ENCODE measurements at places on chromosomes 11 and 22. TPM values are rescaled to one million over a fixed set of nuclear protein-coding genes. Genes with fewer than 3 reads are reported as not detected.

DNA sequence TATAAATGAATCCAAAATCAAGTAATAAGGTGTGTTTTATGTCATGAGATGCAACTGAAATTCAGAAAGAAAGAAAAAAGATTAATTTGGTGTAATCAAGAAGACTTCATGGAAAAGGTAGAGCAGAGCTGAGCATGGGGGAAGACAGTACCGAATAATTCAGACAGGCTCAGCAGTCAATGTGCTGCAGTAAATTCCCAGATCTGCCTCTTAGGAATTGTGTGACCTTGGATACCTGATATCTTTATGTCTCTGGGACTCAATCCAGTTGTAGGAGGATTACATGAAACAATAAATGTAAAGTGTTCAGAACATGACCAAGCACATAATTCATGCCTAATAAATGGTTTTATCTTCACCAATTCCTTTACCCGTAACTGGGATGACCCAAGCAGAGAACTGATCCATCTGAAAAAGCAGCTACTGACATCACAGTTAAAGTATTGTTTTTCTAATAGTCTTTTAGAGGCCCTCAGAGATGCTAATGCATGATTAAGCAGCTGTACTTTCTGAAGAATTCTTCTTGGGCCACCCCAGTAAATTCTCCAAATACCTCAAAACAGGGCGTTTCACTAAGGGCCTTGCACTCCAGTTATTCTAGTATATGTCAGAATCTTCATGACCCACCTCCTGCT, 7.8 kb downstream of the MS4A12 start:
- no peak for DNase-seq
- no peak overlapping the region for H3K27ac ChIP-seq
- H3K4me3 ChIP-seq: no peak overlapping the region
- no peaks in the 10 kb centered on the region for H3K36me3 ChIP-seq
- no peaks in the 10 kb centered on the region for H3K4me1 ChIP-seq

GRCh38 chr11:87281496-87281895, 243.8 kb downstream of the TMEM135 start:
- no peaks in the 10 kb centered on the region for H3K36me3 ChIP-seq
- no peaks in the 10 kb centered on the region for H3K27me3 ChIP-seq
- H3K4me3 ChIP-seq: no peak overlapping the region
- no peak overlapping the region for H3K27ac ChIP-seq

DNA sequence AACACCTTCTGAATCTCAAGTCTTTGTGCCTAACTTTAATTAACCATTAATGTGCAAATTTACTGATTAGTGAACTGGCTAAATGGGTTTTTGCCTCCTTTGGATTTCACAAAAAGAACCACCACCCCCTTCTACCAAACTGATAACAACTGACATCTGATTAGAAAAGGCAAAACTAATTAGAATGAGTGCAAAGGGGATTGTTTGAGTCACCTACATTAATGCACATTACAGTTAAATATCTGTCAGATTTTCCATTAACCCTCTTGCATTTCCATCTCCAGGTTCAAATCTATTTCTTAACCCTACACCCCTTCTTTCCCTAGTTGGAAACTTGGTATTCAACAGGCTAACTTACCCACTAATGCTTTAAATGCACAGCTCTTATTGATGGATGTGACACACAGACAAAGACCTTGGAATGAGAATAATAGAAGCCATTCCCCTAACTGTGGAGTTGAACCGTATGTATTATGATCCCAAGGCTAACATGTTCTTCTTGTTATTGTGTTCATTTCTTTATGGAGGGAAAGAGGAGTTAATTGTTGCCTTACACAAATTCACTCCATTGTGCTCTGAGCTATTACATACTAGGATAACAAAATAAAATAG, 161.5 kb upstream of the MTMR2 start:
- no peak overlapping the region for H3K4me3 ChIP-seq
- H3K36me3 ChIP-seq: no peaks in the 10 kb centered on the region
- peaks cover 26% of the 10 kb centered on the region for H3K4me1 ChIP-seq
- no peak overlapping the region for H3K27ac ChIP-seq
- H3K27me3 ChIP-seq: no peaks in the 10 kb centered on the region

DNA sequence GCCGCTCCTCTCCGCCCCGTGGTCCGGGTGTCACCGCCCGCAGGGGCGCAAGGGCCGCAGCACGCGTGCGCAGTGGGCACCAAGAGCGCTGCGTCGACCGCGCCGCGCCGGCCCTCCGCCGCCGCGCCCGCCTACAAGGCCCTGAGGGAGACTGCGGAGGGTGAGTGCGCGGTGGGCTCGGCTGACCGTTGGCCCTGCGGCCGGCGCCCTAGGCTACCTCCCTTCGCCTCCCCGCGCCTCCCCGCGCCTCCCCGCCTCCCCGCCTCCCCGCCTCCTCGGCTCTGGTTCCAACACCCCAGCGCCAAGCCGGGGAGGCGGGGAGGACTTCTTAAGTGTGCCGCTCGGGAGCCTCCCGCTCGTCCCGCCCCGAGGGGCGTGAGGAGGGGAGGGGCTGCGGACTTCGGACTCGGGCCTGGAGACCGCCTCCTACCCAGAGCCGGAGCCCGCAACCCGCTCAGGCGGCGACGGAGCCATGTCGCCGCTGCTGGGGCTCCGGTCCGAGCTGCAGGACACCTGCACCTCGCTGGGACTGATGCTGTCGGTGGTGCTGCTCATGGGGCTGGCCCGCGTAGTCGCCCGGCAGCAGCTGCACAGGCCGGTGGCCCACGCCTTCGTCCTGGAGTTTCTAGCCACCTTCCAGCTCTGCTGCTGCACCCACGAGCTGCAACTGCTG, at the start of gene AQP11:
Gene AQP11 (plus strand): TSS at position 433 of the 673 bp plus-strand sequence. CDS start 40 bp downstream, at position 473.
- peak within 1 kb of the TSS; percentile 81 for H3K27ac ChIP-seq
- peaks cover 22% of the 10 kb centered on the region for H3K4me1 ChIP-seq
- no peaks in the 10 kb centered on the region for H3K36me3 ChIP-seq

DNA sequence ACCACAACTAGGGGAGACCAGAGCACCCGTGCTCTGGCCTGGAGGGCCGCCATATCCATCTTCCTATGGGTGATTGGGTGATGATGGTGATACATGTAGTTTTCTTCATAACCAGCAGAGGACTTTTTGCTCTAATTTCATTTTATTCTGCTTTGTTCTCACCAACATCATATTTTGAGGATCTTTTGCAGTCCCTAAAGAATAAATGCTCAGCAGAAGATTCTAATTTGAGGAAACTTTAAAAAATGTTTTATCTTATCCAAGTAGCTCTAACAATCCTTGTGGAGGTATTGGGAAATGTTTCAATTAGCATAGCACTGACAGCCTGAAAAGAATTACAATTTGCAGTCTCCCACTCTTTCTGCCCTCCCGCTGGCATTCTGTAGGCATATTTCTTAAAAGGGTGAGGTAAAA, 544.0 kb downstream of the NTM start:
- no peaks in the 10 kb centered on the region for H3K36me3 ChIP-seq
- no peak overlapping the region for H3K27ac ChIP-seq
- no peak overlapping the region for H3K4me3 ChIP-seq
- H3K4me1 ChIP-seq: peaks cover 26% of the 10 kb centered on the region
- DNase-seq: no peak
- peaks cover 24% of the 10 kb centered on the region for H3K27me3 ChIP-seq

SNX32 gene
- total RNA-seq: 0.33 TPM

SLC6A5 gene
- not detected for total RNA-seq

MRGPRX3 gene
- total RNA-seq: not detected

RAC2 gene
- 21.9 TPM for total RNA-seq

OR51B5 gene
- not detected for total RNA-seq

KLHDC7B gene
- total RNA-seq: not detected

DLG2 gene
- total RNA-seq: 9.0 TPM
